Suppressor macrophage (primary cell): ENCODE measurements at places on chromosomes 5 and 9.

DNA sequence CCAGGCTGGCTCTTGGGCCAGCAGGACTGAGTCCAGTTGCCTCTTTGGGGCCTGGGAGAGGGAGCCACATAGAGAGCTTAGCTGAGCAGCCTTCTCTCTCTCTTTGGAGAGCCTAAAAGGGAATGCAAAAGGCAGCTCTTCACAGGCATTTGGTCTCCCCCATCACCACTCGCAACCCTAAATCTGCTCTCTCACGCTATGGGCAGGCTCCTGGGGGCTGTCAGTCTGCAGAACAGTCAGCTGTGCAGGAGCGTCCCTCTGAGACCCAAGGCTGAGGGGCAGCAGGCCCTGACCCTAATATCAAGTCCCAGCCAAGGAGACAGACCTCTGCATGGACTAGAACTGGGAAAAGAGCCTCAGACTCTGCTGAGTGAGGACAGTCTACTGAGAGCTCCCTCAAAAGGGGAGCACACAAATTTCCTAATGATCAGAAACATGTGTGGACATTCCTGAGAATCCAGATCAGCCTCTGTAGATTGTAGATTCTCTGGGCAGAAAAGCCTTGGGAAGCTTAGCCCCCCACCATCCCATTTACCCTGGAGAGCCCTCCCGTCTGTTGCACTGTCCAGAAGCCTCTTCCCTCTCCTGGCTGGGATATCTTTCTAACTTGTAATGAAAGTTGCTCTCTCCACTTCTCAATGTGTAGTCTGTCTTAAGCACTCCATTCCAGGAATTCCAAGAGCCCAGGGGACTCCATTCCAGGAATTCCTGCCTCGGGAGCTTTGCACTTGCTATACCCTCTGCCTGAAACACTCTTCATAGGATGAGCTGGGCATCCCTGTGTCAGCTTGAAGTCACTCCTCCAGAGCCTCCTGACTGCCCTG is 79.4 kb downstream of the FAM114A2 start:
- no peak for DNase-seq

- DNase-seq, result no peak
Measured at GRCh38 chr5:112787261-112787660, 49.6 kb downstream of the APC start.

- DNase-seq, result no peak
Measured at GRCh38 chr9:131258186-131258585, 18.1 kb downstream of the FAM78A start.

- no peak for DNase-seq
Measured at GRCh38 chr5:68378204-68378820, 162.8 kb downstream of the PIK3R1 start.

- peak; percentile 92 for DNase-seq
Measured at GRCh38 chr9:137034709-137035506, 3.0 kb upstream of the FUT7 start.

DNA sequence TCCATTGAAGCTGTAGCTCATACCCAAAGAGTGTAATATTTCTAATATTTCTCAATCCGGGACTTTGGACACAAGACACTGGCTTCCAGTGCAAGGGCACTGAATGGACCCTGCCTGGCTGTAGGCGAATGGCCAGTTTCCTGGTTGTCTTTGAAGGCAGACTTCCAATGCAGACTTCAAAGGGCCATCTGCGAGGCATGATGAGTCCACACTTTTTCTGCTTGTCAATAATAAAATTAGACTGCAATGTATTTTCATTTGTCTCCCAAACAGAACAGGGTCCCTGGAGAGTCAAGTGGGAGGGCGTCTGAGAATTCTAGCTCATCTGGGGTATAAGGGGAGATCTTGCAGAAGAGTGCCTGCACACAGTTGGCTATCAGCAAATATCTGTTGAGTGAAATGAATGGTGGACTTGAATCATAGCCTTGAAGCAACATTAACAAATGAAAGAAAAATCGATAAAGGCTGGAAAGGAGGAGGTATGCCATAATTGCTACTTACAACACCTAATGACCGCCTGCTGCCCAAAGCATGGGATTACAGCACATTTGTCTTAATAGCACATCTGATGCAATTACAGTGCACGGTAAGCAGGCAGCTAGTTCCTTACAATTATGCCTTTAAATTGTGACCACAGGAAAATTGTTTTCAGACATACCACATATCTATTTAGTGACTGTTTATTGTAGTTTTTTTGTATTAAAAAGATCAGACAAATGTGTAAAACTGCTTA is 137.5 kb downstream of the ARHGEF28 start:
- no peak for DNase-seq

DNA sequence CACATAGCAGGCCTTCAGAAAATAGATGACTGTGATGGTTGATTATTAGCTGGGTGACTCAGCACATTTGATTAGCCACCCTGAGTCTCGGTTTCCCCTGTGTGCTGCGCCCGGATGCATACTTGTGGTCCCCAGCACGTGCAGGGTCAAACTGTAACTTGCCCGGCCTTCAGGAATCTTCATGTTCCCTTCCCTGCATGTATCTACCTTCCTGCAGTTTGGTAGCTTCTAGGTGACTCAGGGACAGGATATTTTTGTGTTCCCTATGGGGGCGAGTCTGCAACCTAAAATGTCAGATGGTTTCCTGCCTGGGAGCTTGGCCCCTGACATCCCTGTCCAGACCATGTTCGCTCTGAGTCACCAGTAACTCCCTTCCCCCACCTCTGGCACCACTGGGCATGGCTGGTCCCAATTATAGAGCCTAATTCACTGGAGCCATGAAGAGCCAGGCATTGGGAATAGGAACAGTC is 13.2 kb downstream of the PTGS1 start:
- peak; percentile 38 for DNase-seq

- no peak for DNase-seq
Measured at GRCh38 chr5:146209714-146210113, 6.3 kb downstream of the RBM27 start.

DNA sequence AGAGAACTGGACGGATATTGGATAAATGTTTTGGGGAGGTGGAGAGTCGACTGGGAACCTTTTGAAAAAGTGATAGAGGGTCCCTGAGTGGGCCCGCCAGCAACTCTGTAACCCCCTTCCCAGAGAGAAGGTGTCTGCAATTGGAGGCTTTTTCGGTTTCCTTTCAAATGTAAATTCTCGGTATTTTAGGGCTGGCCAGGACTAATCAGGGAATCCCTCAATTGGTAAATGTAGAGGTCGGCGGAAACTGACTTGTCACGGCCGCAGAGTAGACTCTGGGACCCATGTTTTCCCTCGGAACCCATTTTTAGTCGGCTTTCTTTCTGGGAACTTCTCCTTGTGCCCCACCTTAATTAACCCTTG is 524 bp downstream of the CCNB1 start:
- DNase-seq, result peak; percentile 3

DNA sequence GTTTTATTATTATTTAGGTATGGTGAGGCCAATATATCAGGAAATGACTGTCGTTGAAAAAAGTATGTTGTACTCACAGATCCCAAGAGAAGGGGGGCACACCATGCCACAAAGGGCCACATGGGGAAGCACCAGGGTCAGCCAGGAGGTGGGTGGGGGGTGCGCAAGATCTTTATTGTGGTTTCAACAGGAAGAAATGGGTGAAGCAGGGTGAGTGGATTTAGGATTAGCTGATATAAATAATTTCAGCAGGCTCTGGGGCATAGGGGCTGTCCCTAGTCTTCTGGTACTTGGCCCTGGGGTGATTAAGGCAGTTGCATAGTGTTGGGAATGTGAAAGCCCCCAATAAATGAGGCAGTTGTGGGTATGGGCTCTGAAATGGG is 8.6 kb downstream of the PDCD1LG2 start:
- DNase-seq, result no peak

- DNase-seq, result no peak
Measured at GRCh38 chr9:37408933-37409710, 13.4 kb upstream of the GRHPR start.

- DNase-seq, result no peak
Measured at GRCh38 chr5:71907001-71907588, 188.0 kb downstream of the CARTPT start.

DNA sequence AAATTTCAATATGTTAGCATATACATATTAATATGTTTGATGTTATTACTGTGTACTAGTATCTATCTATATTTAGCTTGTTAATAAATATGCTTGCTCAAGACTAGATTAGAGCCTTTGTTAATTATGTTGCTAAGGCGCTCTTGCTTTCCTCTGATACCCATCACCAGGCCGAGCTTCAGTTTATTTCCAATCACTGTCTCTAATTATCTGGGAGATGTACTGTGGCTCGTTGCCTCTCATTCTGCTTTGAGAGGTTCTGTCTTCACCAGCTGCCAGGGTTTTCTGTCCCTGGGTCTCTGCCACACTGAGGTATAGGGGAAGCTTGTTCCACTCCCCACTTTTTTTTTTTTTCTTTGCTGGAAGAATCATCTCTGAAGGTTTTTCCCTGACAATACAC is 21.0 kb upstream of the TAF11L2 start:
- no peak for DNase-seq

DNA sequence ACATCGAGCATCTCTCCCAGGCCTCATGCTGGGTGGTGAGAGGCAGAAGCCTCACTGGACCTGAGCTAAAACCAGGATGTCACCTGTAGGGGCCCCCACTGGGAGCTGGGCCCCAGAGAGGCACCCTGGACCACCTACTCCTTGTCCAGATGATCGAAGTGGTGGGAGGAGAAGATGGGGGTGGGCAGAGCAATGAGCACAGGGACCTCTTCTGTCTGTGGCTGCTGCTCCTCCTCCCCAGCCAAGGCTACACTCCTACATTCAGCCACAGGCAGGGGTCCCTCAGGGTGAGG is 227.5 kb downstream of the CACNA1B start:
- no peak for DNase-seq

DNA sequence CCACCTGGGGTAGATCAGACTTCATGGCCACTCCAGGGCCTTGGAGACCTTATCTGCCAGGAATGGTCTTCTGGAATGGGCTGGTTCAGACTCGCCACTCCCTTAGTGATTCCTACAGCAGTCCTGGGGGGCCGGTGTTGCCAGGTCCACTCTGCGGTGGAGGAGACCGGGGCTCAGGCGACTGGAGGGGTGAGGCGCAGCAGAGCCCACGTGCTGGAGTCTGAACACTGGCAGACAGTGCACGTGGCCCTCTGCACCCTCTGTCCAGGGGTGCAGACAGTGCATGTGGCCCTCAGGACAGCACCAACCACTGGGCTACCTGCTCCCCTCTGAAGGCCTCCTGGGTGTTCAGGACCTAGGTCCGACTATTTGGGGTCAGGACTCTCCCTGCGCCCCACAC is 94.8 kb upstream of the PHYKPL start:
- no peak for DNase-seq

DNA sequence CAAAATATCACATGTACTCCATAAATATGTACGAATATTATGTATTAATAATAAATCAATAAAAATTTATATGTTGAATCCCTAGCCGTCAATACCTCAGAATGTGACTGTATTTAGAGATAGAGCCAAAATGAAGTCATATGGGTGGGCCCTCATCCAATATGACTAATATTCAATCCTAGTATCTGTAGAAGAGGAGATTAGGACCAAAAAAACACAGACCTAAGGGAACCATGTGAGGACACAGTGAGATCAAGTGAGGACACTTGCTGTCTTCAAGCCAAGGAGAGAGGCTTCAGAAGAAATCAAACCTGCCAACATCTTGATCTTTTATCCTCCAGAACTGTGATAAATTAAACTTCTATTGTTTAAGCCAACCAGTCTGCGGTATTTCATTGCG is 3.7 kb upstream of the AMACR start:
- DNase-seq, result no peak

DNA sequence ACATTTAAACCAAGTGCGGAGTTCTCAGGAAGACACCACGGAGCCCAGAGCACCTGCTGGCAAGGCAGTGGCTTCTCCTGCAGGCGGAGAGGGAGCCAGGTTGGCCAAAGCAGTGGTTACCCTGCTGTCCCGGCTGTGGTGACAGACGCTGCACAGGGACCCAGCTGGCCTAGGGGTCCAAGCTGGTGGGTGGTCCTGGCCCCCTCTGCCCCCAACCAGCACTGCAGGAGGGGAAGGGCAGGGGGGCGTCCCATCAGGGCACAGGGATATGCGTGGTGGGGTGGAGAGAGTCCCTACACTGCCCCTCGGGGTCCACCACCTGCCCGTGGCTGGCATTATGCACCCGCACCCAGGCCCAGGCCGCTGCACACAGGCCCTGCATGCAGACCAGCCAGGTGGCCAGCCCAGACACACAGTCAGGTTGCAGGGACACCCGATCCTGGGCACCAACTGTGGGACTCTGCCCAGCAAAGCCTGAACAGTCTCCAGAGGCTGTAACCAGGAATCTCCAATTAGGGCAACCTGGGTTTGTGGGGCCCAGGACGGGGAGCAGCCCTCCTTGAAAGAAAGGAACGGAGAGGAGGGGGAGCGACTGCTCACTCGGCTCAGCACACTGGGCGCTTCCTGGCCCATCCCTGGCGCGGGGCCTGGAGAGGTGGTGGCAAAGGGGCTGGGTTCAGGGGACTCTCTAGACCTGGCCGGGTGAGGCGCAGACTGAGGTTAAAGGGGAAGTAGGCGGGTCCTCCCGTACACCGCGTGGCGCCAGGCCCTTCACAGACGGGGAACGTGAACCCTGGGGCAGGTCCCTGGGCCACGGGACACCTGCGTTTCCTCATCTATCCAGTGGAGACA is 46.3 kb downstream of the NACC2 start:
- DNase-seq, result no peak

GRCh38 chr9:95333426-95333825 is 15.9 kb upstream of the FANCC start:
- no peak for DNase-seq

GRCh38 chr5:55575815-55576583 is 41.2 kb upstream of the PLPP1 start:
- DNase-seq, result peak; percentile 28

DNA sequence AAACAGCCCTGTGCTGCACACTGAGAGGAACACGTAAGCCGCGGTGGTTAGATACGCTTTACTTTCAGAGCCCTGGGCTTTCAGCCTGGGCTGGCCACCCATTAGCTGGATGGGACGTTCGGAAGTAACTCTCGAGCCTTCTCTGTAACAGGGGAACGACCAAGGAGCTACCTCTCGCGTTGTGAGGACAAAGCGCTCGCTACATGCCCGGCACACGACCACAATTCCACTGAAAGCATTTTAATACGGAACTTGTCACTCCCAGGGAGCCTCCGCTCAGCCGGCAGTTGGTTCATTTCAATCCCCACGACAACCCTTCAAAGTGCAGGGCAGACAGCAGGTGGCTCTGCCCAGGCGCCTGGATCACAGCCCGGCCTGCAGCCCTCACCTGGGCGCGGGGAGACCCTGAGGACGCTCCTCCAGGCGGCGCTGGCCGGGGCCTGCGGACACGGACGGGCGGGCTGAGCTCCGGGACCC is 368 bp downstream of the SURF1 start:
- peak; percentile 36 for DNase-seq

DNA sequence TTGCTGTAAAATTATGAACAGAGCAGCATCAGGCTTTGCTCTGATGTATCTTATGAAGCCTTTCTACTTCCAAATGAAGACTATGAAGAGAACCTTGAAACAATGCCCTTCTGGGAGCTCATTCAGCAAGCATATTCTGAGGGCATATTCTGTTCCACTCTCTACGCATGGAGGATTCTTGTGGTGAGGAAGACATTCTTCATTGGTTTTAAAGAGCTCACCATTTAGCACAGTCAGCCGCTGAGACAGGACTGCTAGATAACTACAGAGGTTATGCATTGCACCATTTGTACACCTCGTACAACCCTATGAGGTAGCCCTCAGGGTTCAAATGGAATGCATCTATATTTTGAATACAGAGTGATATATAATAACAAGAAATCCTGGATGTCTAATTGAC is 61.0 kb downstream of the INVS start:
- no peak for DNase-seq

- no peak for DNase-seq
Measured at GRCh38 chr5:92769978-92770377, 811.0 kb downstream of the NR2F1-AS1 start.
